ENCODE measurements at places on chromosomes 16 and 17. TPM values are rescaled to one million over a fixed set of nuclear protein-coding genes. Genes with fewer than 3 reads are reported as not detected.

DNAH2 gene
- 0.29 TPM for polyA plus RNA-seq

- no peak for DNase-seq
Measured at GRCh38 chr16:58333985-58334384, 39.2 kb upstream of the PRSS54 start.

FBXL19 gene
- 34.4 TPM for polyA plus RNA-seq

DNA sequence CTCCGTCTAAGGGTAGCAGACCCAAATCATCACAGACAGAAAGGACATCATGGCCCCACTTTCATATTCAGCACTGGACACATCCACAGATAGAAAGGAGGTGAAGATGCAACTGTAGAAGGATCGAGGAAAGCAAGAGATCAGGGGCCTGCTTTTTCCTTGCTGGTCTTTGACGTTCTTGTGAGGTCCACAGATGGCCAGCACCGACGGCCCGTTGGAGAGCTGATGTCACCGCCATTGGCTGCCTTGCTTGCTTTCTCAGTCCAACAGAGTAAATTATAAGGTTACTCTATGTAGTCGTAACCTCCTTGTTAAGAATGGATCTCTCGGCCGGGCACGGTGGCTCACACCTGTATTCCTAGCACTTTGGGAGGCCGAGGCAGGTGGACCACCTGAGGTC is 5.1 kb upstream of the RBFOX3 start:
- no peak for DNase-seq

GRCh38 chr17:32498391-32498790 is 11.6 kb downstream of the CDK5R1 start:
- DNase-seq = no peak

EVPLL gene
- polyA plus RNA-seq = 0.23 TPM

- no peak for DNase-seq
Measured at GRCh38 chr17:13476720-13477119, 125.0 kb downstream of the HS3ST3A1 start.

STAT3 gene
- 81.2 TPM for polyA plus RNA-seq
